Stimulated activated CD4-positive, alpha-beta T cell treated with anti-CD3 and anti-CD28 coated beads, TNF-alpha, amount 100 ng/mL, for 1 hour (primary cell): ENCODE measurements at places on chromosomes 7 and 10.

- no peak for DNase-seq
These were observed 39.2 kb downstream of the SAMD8 start for GRCh38 chr10:75150656-75151055.

- no peak for DNase-seq
These were observed 534.8 kb upstream of the MGMT start for GRCh38 chr10:128932071-128932820.

DNA sequence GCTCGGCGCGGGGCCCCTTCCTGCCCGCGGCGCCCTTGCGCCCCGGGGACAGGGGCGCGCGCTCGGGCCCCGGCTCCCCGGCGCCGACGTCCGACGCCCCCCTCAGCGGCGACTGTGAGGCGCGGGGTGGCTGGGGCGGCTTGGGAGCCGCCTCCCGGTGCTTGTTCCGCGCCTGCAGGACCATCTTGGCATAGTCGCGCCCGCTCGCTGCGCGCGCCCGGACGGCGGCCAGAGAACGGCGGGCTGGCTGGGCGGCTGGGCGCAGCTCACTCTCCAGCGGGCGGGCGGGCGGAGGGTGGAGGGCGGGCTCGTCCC, at the start of gene DPY19L1:
Gene DPY19L1 (minus strand): TSS at position 275 of the 315 bp plus-strand sequence. CDS start 91 bp downstream, at position 184.
- DNase-seq = no peak

DNA sequence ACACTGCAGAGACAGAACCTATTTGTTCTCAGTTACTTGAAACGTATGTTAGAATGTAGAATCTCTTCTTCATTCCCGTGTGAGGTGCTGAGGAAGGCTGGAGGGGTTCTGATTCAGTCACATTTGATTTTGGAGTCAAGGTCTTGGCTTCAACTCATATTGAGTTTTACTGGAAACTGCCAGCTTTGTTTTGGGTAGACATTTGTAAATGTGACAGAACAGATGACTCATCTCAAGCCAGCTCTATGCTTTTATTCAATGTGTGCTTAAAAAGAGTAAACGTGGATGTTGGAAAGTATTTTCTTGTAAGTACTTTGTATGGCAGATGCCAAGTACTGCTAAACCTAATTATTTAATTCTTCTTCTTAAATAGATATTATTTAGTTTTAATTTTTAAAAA, 780.8 kb upstream of the C7orf33 start:
- DNase-seq = no peak

DNA sequence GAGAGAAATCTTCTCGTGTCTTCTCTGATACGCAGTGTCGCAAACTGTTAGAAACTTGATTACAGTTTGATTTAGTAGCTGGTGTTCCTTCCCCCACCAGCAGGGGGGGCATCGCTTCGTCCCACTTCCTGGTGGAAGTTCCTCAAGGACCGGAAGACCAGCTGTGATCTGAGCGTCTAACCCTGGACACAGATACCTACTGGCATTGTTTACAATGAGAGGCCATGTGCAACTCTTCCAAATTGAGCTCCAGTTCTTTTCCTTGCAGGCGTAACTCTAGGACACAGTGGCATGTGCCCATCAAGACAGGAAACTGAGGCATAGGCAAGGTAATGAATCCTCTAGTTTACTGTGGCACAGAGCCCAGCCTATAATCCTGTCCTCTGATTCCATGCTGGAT, 219.0 kb downstream of the CCDC3 start:
- no peak for DNase-seq

- DNase-seq = no peak
These were observed 251.7 kb upstream of the PITRM1 start for GRCh38 chr10:3424111-3424851.

- DNase-seq = no peak
These were observed 751.4 kb upstream of the GALNT17 start for GRCh38 chr7:70380421-70381015.

GRCh38 chr7:151306860-151307259, 34.8 kb upstream of the NUB1 start:
- no peak for DNase-seq

- DNase-seq = no peak
These were observed 274.3 kb downstream of the CCDC3 start for GRCh38 chr10:12726971-12727831.

DNA sequence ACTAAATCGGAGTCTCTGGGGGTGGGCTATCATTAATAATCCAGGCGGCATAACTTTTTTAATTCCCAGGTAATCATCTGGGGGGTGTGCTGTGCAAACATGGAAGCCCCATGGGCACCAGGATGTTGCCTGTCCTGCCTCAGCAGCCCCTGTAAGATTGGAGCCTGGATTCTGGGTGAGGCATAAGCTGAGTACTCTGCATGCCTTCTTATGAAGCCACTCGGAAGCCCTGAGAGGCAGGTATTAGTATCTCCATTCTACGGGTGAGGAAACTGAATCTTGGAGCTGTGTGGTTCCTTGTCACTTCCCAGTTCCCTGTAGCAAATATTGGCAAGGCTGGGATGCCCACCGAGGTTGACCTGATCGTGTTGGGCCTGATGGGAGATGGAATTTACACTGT, 7.4 kb upstream of the OPN4 start:
- DNase-seq = no peak

DNA sequence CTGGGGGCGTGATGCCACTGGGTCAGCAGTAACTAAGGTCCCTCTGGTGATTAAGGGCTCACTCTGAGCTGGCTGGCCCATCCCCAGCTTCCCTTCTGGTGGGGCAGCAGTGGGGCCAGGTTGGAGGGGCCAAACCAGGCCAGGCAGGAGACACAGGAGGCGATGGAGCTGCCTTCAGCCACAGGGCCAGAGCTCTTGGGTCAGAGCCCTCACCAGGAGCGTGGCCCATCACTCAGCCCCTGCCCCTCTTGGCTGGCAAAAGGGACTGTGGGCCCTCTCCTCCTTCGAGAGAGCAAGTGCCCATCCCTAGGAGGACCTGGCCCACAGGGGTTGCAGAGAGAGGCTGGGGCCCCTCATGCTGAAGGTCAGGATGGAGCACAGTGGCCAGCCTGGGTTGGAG, 4.5 kb downstream of the KCNK18 start:
- DNase-seq = no peak

DNA sequence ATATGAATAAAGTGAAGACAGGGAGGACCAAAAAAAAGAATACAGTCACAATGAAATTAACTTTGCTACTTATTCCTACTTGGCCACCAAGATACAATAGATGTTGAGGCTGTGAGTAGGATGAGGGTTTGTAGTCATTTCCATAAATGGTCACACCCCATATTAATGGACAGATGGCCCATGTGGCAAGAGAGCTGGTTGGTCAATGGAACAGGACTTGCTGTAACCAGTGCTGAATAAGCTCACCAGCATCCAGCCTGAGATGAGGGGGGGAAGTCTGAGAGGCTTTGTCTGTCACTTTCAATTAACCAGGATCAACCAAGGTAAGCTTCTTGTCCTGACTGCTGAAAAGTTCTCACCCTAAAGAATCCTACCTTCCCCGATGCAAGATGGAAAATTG, 130.4 kb upstream of the KCNMA1 start:
- DNase-seq = no peak

- DNase-seq = no peak
These were observed 11.1 kb upstream of the ACSL5 start for GRCh38 chr10:112362833-112363232.

DNA sequence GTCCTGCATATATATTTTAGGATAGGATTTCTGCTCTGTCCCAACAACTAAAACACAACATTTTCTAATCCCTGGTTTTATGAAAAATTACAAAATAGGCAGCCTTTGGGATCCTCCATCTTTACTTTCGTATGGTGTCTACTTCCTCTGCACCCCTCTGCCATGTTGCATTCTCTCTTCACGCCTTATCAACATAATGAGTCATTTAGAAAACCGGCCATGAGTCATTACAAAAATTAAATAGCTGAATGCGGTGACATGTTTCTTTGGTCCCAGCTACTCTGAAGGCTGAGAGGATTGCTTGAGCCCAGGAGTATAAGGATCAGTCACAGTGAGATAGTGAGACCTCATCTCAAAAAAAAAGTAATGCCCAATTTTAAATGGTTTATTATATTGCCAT, 148.1 kb upstream of the CELF2 start:
- no peak for DNase-seq

DNA sequence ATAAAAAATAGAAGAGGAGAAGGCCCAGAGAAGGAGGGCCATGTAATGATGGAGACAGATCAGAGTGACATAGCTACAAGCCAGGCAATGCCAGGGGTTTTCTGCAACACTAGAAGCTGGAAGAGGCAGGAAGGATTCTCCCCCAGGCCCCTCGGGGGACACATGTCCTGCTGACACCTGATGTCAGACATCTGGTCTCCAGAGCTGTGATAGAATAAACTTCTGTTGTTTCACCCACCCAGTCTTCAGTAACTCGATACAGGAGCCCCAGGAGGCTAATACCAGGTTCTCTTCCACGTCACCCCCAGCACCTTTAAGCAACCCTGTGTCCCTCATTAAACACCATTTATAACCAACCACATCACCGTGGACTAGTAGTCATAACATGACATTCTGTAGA, 94.9 kb downstream of the TMEM130 start:
- DNase-seq = no peak

DNA sequence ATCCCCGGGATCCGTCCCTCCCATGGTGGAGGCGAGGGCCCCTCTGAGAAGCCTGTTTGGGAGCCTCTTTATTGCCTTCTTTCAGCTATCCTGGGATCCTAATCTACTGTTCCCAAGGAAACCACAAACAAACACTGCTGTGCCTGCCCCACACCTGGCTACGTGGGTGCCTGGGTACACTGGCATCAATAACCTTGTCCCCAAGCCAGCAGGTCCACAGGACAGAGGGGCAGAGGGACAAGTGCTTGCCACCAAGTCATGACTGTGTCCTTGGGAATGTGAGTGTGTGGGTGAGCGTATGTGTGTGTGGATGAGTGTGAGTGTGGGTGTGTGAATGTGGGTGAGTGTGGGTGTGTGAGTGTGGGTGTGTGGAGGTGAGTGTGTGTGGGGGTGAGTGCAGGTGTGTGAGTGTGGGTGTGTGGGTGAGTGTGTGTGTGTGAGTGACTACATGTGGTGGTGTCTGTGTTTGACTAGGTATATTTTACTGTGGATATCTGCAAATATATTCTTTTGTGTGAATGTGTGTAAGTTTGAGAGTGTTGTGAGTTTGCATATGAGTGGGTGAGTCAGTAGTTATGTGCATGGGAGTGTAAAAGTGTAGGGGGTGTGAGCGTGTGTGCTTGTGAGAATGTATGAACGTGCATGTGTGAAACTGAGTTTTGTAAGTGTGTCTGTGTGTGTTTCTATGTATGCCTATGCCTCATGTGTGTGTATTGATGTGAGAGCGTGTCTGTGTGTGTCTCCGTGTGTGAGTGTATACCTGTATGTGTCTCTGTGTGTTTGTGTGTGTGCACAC, 96.1 kb downstream of the TNS3 start:
- DNase-seq = no peak

GRCh38 chr10:68330852-68331454, 911 bp upstream of the HNRNPH3 start:
- no peak for DNase-seq

GRCh38 chr10:66678521-66678920, 247.3 kb upstream of the LRRTM3 start:
- no peak for DNase-seq

GRCh38 chr10:5071411-5072198, 22.6 kb upstream of the AKR1C3 start:
- no peak for DNase-seq

GRCh38 chr7:3821488-3821887, 520.4 kb downstream of the SDK1 start:
- DNase-seq = no peak

DNA sequence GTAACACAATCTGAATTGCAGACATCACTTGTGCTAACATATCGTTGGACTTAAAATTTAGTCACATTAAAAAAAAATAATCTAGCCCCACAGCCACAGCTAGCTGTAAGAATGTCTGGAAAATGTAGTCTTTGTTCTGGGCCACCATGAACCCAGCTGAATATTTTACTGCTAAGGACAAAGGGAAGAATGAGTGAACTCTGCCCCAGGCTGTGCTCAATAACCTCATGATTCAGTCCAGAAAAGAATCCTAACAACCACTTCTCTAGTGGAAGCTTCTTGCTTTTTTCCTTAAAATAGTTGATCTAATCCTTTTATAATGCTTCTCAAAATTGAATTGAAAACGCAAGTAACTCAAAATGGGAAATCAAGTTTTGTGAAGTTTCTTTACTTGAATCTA, 25.6 kb upstream of the SOSTDC1 start:
- DNase-seq = no peak

- DNase-seq = no peak
These were observed 108.7 kb upstream of the RHOBTB1 start for GRCh38 chr10:61052469-61053205.

DNA sequence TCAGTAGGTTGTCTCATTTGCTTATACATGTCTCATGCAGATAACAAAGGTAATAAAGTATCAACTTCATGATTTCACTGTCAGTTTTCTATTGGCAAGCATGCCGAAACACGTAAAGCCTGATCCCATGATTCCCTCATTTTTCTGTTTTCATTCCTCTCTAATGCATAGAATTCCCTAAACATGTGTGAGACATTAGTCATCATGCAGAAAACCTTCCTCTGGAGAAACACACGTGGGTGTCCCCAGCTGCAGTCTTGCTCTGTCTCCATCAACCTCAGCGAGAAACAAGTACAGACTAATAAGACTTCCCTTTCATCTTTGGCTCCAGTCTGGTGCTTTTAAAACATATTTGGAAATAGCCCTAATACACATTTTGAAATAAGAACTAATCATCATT, 432.7 kb upstream of the VSTM2A start:
- no peak for DNase-seq

DNA sequence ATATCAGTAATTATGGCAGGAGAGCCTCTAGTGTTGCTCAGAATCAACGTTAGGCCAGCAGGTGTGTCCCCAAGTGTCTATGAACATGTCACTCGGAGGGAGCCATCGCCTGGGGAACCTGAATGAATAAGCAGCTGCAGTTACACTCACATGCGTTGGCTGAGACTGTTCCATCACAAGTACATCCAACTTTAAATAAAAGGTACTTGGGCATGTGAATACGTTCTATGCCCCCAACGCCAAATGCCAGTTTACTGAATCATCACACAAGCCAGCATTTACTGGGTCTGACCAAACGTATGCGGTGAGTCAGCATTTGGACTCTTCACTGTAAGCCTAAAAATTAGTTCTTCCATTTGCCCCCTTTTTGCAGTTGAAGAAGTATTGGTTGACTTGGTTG, 207.6 kb upstream of the PLXNA4 start:
- DNase-seq = no peak

DNA sequence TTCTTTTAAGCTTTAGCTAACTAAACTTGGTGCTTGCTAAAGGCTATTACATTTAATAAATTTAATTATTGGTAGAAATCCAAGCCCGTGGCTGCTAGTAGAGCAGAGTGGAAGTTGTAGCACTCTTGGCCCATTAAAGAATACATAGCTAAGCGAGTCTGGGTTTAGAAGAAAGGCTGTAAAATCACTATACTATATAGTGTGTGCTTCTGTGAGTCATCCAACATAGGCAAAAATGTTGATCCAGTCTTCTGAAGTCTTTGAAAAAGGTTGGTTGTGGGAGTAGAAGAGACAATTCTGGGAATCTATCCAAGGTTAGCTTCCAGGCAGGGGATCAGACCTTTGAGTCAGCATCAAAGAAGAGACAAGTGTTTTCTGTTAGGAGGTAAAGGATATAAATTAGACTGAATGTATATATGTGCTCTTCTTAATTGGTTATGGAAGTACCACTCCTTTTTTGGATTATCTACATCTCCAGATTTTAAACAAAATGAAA, 664.2 kb downstream of the NXPH1 start:
- DNase-seq = no peak

GRCh38 chr7:155430606-155431005, 27.3 kb upstream of the EN2 start:
- DNase-seq = no peak
